Effector CD4-positive, alpha-beta T cell (primary cell): ENCODE measurements at places on chromosomes 7 and 10.

DNA sequence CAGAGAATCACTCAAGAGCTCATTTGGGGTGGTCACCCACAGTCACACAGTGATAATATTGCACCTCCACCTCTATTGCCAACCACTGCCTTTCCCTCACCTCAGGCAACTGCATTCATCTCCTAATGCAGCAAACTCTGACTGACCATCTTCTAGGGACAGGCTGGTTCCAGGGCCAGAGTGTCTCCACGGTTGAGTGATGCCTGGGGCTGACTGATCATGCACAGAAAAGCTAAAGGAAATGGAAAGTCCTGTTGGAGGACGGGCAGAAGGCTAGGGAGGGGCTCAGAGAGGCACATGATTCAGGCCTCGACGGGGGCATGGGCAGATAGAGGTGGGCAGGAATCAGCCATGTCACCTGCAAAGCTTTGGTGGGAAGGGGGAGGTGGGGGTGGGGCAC is 127.1 kb upstream of the TNS3 start:
- no peak for DNase-seq

DNA sequence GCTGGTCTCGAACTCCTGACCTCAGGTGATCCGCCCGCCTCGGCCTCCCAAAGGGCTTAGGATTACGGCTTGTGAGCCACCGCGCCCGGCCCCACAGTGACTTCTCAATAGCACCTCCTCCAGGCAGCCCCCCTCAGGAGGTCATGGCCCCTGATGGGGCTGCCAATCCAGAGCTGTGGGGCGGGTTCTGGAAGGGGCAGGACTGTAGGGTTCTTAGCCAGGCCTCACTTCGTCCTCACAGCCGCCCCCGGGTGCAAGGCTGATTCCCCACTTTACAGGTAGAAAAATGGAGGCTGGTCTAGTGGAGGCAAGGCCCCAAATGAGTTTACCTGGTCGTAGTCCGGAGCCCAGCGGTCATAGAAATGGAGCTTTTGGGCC is 638 bp downstream of the METTL27 start:
- no peak for DNase-seq

DNA sequence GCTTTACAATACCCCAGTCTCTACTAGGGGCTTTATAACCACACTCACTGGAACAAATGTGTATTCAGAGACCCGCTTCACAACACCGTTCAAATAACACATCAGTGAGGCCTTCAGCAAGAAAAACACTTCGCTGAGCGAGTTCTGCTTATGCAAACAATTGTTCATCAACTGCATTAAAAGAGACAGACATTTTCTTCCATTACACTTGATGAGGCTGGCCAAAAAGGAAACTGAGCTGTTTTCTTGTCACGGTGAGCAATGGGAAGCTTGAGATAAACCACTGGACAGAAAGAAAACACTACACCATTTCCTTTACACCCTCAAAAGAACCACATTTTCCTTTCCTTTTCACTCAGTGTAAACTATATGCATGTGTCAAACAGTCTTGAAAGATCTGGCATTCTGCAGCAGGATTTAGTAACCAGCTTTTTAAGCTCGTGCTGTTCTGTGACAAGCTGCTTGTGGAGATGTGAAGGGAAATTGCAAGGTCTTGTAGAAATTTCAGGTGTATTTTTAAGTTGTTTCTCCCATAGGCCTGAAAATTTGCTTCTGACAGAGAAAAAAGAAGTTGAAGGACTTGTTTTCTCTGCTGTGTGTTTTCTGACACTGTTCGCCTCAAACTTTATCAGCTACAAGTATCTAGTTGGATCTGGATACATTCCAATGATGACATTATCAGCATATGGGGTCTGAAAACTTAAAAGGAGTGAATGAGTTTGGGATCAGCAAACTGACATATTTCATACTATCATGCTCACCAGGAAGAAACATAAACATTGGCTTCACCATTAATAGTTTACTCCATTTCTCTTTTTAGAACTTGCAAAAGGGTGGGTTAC is 693.1 kb downstream of the PARD3 start:
- no peak for DNase-seq

DNA sequence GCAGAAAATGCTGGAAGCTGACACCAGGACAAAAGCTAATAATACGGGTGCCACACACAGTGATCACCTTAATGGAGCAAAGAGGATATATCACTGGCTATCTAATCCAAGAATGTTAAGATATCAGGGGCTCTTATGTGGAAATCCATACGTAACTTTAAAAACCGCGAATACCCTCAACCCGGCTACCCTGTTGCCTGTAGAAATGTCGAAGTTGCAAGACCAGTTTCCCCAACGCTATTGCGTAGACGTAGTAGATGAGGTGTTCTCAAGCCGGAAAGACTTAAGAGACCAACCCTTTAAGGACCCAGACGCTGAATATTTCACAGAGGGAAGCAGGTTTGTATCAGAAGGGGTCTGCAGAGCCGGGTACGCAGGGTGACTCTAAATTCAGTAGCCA is 7.9 kb upstream of the CYREN start:
- no peak for DNase-seq

GRCh38 chr10:59876695-59877094 is 29.7 kb downstream of the CCDC6 start:
- DNase-seq: no peak
